ENCODE measurements at places on chromosomes 3 and 15.

- no peak for DNase-seq
Measured at GRCh38 chr3:156036258-156037053, 83.9 kb upstream of the KCNAB1 start.

- no peak for DNase-seq
Measured at GRCh38 chr3:8632402-8633237, 12.0 kb downstream of the SSUH2 start.

DNA sequence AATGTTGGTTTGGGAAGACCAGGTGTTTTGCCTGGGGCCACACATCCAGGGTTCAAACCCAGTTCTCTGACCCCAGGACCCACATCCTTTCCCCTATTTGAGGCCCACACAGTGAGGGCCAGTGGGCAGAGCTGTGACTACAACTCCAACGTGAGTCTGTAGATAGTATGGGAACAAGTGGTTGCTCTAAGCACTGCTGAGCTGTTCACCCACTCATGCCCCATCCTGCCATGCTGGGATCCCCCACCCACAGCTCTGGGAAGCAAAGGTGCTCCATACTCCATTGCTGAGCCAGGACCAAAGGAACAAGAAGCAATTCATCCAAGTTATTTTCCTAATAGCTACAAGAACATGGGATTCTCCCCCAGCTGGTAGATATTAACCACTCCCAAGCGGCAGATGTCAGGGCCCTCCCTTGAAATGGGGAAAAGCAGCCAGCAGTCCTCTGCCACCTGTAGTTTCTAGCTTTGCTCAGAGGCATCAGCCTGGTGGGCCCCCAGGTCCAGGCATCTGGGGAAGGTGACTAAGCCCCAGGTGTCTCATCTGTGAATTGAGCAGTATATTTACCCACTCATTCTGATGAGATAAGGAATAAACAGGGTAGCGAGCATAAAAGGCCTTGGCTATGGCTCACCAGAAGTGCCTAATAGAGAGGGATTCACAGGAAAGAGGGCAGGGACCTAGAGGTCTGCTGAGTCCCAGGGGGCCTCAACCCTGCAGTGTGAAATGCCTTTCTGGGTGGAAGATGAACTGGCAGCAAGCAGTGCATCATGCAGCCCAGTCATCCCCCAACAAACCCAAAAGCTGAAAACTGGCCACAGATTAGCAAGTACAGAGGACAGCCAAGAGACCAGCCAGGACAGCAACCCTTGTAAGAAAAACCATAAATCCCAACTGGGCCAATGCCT lies 33.4 kb downstream of the POC1A start:
- DNase-seq = no peak

DNA sequence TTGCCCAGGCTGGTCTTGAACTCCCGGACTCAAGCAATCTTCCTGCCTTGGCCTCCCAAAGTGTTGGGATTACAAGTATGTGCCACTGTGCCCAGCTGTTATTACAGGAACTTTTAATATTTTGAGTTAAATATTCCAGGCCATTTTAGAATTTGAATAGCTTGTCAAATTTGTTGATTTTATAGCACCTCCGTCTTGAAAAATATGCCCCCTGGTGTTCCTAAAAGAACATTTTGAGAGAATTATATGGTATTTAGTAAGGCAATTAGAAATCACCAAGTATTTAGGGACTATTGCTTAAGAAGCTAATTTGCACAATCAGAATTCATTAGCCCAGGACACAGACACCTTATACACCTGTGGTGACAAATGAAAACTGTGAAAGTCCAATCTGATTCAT lies 23.7 kb downstream of the PDE8A start:
- no peak for DNase-seq

- DNase-seq = no peak
Measured at GRCh38 chr15:31563421-31563820, 236.8 kb downstream of the KLF13 start.

DNA sequence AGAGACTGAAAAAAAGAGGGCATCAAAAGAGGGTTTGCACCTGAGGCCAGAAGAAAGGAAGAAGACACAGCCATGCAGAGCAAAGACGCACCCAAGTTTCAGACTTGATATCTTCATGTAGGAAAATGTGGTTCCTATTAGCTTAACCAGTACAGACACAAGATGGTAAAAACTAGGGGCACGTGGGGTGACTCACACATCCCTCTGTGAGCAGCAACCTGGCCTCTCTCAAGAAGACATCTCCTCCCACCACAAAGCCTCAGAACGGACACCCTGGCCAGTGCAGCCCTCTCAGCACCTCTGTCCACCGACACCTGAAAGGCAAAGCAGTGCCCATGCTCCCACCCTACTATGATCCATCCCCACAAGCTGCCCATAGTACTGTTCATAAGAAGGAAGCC lies 33.3 kb downstream of the GLB1 start:
- no peak for DNase-seq

DNA sequence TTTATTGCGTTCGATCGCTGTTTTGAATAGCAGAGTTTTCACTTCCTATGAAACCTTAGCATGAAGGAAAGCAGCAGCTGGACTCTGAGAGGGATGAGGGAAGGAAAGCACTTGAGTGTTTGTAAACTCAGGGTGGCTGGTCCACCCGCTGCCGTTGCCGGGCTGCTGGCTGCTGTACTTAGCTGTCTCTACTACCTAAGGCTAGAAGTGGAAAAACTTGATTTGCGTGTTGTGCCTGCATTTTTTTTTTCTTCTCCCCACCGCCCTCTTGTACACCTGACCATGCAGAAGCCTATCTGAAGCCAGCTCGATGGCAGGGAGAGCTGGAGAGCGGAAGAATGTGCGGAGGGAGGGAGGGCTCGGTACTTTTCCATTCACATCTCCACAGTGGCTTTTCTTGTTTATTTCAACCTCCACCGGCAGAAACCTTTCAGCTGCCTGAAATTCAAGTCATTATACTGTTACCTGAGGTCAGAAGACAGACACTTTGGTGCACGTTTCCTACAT lies 4.8 kb upstream of the BCL6 start:
- no peak for DNase-seq

DNA sequence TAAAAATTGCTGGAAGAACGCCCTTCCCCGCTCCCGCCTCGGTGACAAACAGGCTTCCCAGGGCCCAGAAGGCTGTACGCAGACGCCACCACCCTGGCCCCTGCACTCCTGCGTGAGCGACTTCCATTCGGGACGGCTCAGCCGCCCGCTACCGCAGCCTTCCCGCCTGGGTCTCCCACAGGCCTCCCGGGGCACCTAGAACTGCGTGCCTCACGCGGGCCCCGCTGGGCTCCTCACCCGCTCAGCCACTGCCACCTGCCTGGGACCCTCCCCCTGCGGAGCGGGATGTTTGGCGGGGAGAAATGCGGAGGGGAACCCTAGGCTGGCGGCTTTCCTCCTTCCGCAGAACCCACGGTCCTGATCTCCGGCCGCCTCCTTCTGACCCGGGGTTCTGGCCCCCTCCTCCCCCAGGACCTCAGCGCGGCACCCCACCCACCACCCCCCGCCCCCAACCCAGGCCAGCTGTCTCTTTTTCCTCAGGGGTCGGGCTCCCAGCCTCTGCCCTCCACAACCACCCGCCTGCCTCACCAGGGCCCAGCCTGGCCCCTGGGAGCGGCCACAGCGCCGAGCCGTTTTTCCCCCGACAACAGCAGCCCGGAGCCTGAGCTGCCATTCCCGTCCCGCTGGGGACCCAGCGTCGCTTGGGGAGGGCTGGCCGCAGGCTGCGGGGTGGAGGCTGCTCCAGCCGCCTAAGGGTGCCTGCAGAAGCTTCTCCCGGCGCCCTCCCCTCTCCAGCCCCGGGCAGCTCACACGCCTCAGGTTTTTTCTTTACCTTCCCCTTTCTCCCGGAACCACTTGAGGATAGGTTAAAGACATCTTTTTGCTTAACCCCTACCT lies 27.6 kb upstream of the RAB7A start:
- no peak for DNase-seq

GRCh38 chr3:171700157-171700556 lies 110.1 kb downstream of the PLD1 start:
- DNase-seq = no peak
